ENCODE measurements at places on chromosomes 1 and 21. TPM values are rescaled to one million over a fixed set of nuclear protein-coding genes. Genes with fewer than 3 reads are reported as not detected.

SPRR5 gene
- not detected for total RNA-seq

PLA2G2D gene
- not detected for total RNA-seq

PDE9A gene
- 0.72 TPM for total RNA-seq

PLA2G5 gene
- not detected for total RNA-seq

TTC22 gene
- total RNA-seq, result 0.10 TPM

CFH gene
- total RNA-seq, result 0.36 TPM

LCE2C gene
- not detected for total RNA-seq

TCHH gene
- 0.28 TPM for total RNA-seq

FCGR1A gene
- total RNA-seq, result not detected

EDEM3 gene
- 17.4 TPM for total RNA-seq

LRRC71 gene
- total RNA-seq, result 0.77 TPM

VWA5B1 gene
- not detected for total RNA-seq

SLFNL1 gene
- 0.10 TPM for total RNA-seq

KCNQ4 gene
- total RNA-seq, result 2.6 TPM

ERRFI1 gene
- total RNA-seq, result 299 TPM

Data from Panc1 (cell line).